ENCODE measurements at places on chromosomes 11 and 22.

- no peak for DNase-seq
Observed at GRCh38 chr11:78377625-78378418, 39.8 kb downstream of the GAB2 start.

DNA sequence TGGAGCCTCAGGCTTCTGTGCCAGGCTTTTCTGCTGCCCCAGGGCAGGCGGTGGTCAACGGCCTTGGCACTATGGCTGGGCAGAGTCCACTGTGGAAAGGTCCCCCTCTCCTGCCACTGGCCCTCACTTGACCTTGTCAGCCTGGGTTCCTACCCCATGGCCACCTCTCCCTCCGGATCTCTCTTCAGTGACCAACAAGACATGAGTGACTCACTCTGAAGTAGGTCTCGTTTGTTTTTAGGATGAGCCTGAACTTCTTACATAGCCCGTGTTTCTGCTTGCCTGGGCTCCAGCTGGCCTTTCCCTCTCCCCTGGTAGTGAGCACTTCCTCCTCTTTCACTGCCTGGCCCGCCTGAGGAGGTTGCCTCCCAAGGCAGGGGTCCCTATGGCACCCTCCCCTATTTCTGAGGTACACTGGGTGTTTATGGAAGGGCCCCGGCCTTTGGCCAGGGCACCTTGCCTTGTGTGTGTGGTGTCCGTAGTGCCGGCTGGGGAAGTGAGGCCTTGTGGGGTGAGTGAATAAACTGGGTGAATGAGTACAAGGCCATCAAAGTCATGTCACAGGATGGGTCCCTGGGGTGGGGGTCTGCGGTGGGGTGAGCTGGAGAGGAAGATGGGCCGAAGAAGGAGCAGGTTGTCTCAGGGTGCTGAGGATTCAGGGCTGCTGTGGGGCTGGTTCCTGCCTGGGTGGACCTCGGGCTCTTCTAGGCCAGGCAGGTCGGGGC is 5.0 kb downstream of the SHANK3 start:
- no peak for DNase-seq

DNA sequence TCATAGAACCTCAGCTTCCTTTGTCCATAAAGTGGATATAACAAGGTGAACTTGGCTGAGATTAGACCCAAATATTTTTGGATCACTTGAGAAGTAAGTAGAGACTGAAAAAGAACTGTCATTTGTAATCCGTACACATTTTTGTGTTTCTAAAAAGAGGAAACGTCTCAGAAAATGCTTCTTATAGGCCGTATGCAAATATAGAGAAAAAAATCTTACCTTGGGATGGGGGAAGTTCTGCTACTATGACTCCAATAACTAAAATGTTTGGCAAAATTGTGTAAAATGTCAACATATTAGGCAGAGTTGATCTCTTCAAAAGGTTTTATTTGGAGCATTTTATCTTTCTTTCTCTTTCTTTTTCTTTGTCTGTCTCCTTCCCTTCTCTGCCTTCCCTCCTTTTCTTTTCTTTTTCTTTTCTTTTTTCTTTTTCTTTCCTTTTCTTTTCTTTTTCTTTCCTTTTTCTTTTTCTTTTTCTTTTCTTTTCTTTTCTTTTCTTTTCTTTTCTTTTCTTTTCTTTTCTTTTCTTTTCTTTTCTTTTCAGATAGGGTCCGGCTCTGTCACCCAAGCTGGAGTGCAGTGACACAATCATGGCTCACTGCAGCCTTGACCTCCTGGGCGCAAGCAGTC is 48.2 kb downstream of the ADM start:
- no peak for DNase-seq

DNA sequence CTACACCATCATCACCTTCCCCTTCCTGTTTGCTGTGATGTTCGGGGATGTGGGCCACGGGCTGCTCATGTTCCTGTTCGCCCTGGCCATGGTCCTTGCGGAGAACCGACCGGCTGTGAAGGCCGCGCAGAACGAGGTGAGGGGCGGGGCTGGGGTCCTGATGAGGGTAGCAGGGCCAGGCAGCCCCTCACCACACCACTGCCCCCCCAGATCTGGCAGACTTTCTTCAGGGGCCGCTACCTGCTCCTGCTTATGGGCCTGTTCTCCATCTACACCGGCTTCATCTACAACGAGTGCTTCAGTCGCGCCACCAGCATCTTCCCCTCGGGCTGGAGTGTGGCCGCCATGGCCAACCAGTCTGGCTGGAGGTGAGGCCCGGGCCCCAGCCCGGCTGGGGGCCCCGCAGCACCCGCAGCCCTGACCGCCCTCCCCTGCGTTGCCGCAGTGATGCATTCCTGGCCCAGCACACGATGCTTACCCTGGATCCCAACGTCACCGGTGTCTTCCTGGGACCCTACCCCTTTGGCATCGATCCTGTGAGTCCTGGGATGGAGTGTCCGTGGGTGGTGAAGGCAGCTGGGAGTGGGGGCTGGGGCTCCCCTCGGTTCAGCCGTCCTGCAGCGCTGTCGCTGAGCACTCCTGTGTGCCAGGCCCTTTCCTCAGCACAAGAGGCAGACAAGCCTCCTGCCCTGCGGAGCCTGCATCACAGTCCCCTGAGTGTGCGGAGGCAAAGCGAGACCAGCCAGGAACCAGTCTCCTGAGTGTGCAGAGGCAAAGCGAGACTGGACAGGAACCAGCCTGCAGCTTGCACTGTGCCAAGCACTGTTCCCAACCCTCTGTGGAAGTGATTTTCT is 8.8 kb downstream of the TCIRG1 start:
- no peak for DNase-seq

- DNase-seq = no peak
Observed at GRCh38 chr22:24331468-24332440, 61.1 kb downstream of the SPECC1L start.

GRCh38 chr11:15107730-15108515 is 6.8 kb upstream of the INSC start:
- DNase-seq = no peak

DNA sequence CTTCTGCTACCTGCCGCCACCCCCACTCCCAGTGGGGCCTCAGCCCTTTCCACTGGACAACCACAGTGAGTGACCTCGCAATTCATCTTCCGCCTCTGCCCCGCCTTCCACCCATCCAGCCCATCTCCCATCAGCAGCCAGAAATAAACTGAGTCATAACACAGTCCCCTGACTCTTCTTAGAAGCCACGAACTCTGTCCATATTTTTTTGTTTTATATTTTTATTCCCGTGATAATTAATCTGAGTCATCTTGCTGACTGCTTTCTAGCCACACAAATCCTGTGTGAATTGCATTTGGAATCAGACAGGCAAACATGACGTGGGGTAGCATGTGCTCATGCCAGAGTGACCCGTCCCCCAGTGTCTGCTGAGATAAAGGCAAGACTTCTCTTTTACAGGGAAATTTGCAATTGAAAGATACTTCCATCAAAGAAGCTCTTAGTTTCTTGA is 7.0 kb downstream of the FADD start:
- no peak for DNase-seq

DNA sequence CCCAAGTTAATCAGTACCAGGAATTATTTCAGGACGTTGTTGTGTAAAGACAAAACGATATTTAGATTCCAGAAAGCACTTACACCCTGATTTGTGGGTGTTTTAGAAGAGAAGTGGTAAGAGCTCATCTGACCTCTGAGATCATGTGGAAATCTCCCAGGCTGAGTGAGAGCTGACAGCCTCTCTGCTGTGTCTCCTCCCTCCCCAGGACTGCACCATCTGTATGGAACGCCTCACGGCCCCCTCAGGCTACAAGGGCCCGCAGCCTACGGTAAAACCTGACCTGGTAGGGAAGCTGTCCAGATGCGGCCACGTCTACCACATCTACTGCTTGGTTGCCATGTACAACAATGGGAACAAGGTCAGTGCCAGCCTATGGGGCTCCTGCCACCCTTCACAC is 20.0 kb downstream of the DTX4 start:
- DNase-seq = no peak

DNA sequence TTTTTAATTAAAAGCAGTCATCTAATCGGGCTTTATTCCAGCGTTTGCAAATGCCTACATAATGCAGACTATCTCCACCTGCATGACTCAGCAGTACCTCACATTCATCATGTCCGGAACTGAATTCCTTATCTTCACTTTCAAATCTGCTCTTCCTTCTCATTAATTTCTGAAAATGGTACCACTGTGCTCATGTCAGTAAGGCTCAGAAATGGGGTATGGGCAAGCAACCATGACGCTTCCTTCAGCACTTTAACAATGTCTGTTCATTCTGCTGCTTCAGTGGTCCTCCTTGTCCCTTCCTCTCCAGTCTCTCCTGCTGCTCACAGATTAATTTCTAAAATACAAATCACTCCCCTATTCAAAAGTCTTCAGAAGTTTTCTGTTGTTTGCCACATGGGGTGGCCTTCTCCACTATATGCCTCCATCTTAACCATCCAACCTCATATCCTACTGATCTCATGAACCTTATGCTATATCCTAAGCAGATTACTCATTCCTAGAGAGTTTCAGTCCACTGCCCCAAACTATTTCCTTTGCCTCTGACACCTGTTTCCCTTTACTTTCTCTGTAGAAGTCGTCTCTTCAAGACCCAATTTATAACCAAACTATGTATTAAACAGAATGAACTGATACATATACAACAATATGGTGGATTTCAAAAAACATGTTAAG is 7.0 kb downstream of the GTF2H1 start:
- no peak for DNase-seq

DNA sequence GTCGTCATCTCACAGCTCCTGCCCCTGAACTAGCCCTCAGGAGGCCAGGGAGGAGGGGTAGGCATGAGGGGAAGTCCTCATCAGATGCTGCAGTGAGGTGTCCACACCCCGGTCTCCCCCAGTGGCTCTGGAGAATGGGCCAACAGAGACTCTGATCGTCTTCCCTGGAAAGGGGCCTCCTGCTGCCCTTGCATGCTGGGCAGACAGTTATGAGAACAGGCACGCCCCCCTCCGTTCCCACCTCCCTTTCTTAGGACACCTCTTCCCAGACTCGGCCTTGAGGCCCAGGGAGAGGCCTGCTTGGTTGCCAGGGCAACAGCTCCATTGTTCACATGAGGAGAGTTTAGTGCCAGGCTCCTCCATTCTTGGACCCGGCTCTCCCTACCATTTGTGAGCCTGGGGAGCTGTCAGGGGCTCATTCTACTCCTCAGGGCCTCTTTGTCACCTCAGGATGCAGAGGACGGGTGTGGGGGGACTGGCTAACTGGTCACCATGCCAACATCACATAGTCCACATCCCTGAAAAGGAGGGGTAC is 157.7 kb downstream of the TTC17 start:
- DNase-seq = no peak

DNA sequence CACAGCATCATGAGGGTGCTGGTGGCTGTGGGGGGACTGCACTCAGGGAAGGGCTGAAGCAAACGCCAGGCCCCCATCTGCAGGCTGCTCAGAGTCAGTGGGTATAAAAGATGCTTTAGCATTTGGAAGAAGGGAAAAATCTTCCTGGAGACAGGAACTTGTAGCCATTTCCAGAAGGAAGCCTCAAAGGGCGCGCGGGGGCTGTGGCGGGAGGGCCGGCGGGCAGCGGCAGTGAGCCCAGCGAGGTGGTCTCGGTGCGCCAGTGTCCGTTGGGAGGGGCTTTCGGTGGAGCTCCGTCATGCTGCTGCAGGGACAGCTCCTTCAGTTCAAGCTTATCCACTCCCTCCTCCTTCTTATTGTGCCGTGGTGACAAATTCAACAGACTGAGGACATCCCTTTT is 63.0 kb upstream of the PITPNB start:
- no peak for DNase-seq

GRCh38 chr11:19756675-19757475 is 44.2 kb downstream of the NAV2 start:
- no peak for DNase-seq

- DNase-seq = no peak
Observed at GRCh38 chr22:19497245-19497644, 17.5 kb downstream of the CDC45 start.

GRCh38 chr22:35781898-35782297 is 64.2 kb downstream of the APOL5 start:
- no peak for DNase-seq

- no peak for DNase-seq
Observed at GRCh38 chr11:100066399-100066798, 620.7 kb upstream of the ARHGAP42 start.

DNA sequence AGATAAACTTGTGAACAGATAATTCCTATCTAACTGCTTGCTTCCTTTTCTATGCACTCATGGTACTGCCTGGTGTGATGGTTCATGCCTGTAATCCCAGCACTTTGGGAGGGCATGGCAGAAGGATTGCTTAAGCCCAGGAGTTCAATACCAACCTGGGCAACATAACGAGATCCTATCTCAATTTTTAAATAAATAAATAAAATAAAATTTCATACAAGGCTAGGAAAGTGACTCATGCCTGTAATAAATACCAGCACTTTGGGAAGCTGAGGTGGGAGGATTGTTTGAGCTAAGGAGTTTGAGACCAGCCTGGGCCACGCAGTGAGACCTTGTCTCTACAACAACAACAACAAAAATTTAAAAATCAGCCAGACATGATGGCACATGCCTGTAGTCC is 166.6 kb downstream of the COMMD9 start:
- no peak for DNase-seq

DNA sequence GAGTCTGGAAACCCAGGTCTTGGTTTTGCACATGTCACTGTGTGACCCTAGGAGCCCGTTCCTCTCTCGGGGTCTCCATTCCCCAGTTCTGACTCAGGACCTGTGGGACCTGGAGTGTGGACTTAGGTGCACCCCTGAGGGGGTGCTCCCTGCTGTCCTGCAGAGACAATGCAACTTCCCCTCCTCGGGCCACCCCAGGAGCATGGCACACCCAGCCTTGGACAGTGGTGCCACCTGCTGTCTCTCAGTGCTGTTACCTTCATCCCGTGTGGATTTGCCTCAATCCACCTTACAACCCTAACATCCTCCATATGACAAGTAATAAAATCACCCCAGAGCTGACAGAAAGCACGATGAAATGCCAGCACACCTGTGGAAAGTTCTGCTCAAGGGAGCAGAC is 27.5 kb upstream of the CRYBB3 start:
- DNase-seq = peak; percentile 32

DNA sequence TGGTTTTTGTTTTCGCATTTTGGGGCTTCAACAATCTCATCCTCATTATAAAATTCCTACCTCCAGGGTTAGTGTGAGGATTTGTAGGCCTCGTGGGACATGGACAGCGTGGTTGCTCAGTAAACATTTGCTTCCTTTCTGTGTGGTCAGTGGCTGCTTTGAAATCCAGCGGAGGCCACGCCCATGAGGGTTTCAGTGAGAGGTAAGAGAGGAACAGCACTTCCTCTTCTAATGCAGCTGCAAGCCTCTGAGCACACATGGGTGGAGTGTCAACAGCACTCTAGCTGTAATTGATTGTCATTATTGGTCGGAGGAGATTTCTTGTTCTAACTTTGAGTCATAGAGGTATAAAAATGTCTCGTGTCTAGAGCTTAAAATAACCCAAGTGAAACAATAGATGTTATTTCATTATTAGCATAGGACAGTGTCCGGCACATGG is 6.0 kb upstream of the ARHGAP42 start:
- peak; percentile 21 for DNase-seq

DNA sequence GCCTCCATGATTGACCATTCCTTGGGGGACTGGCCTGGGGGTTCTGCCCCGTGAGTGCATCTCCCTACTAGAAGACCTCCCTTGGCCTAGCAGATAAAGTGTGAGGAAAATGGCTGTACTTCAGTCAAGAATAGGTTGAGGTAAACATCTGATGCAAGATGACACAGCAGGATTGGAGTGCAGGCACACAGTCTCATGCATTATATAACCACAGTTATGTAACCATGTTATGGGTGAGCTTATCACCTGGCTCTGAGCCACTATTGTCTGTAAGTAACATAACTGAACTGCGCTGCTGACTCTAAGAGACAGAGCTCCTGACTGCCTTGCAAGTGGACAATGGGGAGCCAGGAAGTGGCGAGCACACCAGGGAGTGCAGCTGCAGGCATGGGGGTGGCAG is 378.7 kb upstream of the ANO5 start:
- DNase-seq = no peak
